T-helper 2 cell (primary cell): ENCODE measurements at places on chromosomes 1 and 21.

GRCh38 chr1:237795558-237795957 is 95.2 kb downstream of the ZP4 start:
- no peak for DNase-seq

GRCh38 chr1:153680120-153680403 is 1.6 kb downstream of the NPR1 start:
- DNase-seq = no peak

DNA sequence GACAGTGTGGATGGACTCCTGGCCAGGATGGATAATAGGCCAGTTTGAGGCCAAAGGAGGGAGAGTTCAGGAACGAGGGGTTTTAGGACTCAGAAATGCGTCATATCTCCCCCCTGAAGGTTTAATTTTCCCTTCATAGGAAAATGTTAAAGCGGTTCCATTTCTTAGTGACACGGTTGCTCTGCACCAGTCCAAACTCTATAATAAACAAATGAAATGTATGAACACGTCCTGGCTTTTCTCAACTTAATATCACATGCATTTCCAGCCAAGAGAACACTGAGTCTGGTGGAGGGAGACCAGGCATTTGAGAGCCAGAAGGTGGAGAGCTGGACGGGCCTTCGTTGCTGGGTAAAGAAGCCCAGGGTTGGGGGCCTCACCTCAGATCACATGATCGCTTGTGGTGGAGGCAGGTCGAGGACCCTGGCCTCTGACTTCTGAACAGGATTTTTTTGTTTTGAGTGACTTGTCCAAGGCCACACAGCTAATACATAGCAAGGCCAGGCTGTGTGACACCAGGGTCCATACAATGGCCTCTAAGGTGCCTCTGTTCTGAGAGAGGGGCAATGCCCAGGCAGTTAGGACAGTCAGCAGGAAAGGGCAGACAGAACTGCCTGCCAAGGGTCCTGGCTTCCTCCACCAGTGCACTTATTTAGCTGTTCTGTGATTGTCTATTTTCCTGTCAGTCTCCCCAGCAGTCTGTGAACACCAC is 11.4 kb downstream of the SLC1A7 start:
- no peak for DNase-seq

DNA sequence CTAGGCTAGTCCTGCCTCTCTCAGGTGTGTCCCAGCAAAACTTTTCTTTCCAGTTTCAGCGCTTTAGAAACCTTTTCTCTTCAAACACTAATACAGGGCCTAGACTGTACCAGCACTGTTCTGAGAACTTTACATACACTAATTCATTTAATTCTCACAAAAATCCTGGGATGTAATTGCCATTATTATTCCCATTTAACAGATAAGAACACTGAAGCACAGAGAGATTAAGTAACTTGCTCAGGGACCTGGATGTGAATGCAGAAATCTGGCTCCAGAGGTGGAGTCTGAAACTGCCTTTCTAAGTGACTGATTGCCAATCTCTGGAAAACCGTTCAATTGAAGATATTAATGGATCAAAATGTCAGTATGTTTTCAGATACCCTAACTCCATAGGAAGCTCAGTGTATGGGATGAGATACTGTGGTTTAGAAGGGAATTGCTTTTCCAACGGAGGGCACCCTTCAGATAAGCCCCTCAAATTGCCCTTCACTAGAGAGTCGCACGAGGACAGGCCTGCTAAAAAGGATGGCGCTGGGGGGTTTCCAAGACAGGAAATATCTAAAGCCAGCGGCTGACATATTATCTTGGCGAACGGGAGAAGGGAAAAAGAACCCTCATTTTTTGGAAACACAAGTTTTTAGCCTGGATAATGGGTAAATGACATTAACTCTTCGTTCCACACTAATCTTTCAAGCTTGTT is 698 bp upstream of the UCK2 start:
- DNase-seq = no peak
